ENCODE measurements at places on chromosomes 3 and 15. TPM values are rescaled to one million over a fixed set of nuclear protein-coding genes. Genes with fewer than 3 reads are reported as not detected.

Gene GOLGA8G
- total RNA-seq = not detected

Gene ZNF860
- not detected for total RNA-seq

Gene UNC13C
- total RNA-seq = not detected

Gene GPR149
- total RNA-seq = not detected

Gene PLA2G4F
- not detected for total RNA-seq

Gene ALG1L2
- total RNA-seq = 0.60 TPM

Gene LMAN1L
- not detected for total RNA-seq

- H3K27me3 ChIP-seq = no peaks in the 10 kb centered on the region
- no peak overlapping the region for H3K4me3 ChIP-seq
- no peaks in the 10 kb centered on the region for H3K36me3 ChIP-seq
- H3K4me1 ChIP-seq = peaks cover 9% of the 10 kb centered on the region
- H3K27ac ChIP-seq = no peak overlapping the region
These were observed 11.4 kb downstream of the TM4SF1 start for GRCh38 chr3:149366031-149366430.

DNA sequence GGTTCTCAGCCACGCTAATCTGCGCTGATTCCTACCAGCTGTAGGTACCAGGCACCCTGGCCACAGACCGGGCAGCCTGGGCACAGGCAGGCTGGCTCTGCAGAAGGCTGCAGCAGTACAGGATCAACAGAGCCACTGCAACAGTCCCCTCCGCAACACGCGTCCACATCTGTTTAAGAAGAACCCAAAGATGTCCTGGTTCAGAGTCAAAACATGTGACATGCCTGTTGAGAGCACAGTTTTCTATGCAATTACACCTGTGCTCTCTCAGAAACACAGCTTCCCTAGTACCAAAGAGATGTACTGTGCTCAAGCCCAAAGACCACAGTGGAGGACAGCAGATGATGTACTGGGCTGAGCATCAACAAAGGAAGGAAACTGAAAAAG lies 18.8 kb downstream of the LRIG1 start:
- H3K27me3 ChIP-seq = peaks cover 1% of the 10 kb centered on the region
- peaks cover 21% of the 10 kb centered on the region for H3K36me3 ChIP-seq
- no peak for DNase-seq
- peak overlapping the region; percentile 2 for H3K4me3 ChIP-seq

DNA sequence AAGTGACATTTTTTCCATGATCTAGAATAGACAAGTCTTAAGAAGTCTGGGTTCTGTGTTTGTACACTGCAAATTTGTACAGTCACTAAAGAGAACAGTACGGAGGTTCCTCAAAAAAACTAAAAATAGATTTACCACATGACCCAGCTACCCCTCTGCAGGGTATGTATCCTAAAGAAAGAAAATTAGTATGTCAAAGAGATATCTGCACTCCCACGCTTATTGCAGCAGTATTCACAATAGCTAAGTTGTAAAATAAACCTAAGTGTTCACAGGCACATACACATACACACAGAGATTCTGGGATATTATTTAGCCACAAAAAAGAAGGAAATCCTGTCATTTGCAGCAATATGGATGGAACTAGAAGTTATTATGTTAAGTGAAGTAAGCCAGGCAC lies 120.4 kb downstream of the ZIC1 start:
- H3K27me3 ChIP-seq = no peaks in the 10 kb centered on the region
- no peaks in the 10 kb centered on the region for H3K36me3 ChIP-seq
- no peak overlapping the region for H3K27ac ChIP-seq
- no peak for DNase-seq

- no peak for DNase-seq
- H3K36me3 ChIP-seq = no peaks in the 10 kb centered on the region
- H3K4me3 ChIP-seq = no peak overlapping the region
- H3K4me1 ChIP-seq = peaks cover 6% of the 10 kb centered on the region
- H3K27ac ChIP-seq = no peak overlapping the region
- H3K27me3 ChIP-seq = peaks cover 8% of the 10 kb centered on the region
These were observed 20.6 kb upstream of the PDE8A start for GRCh38 chr15:84961114-84961452.

DNA sequence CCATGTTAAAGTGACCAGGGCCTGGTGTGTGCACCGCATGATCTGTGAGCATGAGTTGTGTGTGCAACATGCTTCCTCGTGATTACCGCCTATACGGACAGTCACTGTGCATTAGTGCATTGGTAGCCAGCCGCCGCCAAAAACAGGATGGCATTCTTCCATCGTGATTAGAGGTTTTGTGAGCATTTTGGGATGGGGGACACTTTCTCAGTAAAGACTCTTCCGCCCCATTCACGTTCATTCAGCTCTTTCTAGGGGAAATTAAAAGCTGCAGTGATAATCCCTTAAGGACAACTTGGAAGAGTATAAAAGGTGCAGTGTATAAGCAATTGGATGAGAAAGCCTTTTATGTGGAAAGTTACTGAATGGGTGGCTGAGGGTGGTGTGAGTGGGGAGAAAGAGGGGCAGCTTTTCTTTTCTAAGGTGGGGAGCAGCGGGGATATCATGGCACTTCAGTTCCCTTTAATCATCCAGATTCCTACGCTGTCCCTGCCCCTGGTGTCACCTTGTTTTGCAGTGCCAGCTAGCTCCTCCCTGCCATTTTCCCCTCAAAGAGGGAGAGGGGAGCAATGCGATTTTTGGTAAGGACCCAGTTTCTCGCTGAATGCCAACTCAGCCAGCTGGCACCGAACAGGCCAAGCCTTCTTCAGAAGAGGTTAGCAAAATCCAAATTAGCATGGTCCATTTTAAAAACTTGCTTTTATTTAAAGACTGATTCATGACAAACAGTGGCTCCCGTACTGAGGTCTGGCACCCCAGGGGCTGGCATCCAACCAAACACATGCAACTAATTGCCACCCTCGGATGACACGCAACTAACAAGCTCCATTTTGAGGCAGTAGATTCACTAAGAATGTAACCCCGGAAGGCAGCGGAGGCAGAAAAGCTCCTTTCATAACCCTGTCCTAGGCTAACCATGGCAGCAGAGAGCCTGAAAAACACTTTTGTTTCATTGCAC lies 447.8 kb downstream of the FHIT start:
- H3K36me3 ChIP-seq = no peaks in the 10 kb centered on the region
- no peak overlapping the region for H3K4me3 ChIP-seq
- H3K27ac ChIP-seq = no peak overlapping the region
- DNase-seq = no peak

DNA sequence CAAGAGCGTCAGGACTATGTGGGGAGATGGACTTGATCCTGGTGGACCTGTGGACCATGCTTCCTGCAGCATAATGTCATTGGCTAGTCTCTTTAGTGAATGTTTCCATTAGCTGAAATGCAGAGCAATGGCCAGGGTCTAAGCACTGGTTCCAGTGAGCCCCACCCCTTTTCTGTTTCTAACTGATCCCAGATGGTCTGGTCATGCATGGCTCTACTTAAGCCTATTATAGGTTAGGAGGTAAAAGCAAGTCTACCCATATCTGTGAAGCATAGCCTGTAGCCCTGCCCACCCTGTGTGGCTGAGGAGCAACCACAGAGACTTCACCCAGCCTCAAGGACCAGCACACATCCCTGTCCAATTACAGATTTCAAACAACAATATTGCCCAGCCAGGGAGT lies 419.2 kb downstream of the ZNF385D start:
- no peak overlapping the region for H3K4me3 ChIP-seq
- no peak for DNase-seq
- no peaks in the 10 kb centered on the region for H3K27me3 ChIP-seq
- no peak overlapping the region for H3K27ac ChIP-seq
- peaks cover 2% of the 10 kb centered on the region for H3K4me1 ChIP-seq
- H3K36me3 ChIP-seq = no peaks in the 10 kb centered on the region

DNA sequence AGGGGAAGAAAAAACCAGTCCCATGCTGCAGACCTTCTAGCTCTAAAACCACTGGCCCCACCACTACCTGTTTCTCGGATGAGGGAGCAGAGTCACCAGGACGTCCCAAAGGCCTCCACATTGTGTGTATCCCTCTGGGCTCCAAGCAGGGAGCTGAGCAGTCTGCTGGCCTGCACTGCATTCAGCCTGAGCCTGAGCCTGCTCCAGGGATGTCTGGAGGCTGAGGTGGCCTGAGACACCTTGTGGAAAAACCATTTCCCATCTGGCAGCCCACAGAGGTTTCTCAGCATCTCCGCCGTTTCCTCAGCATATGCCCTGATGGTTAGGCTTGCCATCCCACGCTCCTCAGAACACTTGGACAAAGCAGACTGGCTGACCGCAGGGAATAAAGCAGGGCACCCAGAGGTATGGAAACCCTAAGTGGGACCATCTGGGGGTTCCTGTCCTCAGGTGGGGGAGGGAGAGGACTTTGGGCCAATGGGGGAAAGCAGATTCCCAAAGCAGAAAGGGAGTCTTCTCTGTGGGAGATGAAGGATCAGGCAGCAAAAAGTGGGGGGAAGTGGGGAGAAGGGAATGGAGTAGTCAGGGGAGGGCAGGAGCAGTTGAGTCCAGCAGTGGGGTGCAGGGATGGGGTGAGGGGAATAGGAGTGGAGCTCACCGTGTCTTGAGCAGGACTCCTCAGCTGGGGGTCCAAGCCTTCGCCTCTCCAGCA lies at the start of gene CILP:
TSS of gene CILP (minus strand) at position 704 of the 712 bp plus-strand sequence. CDS start 1,718 bp downstream, outside the sequence.
- no peaks in the 10 kb centered on the region for H3K36me3 ChIP-seq
- no peaks in the 10 kb centered on the region for H3K27me3 ChIP-seq
- H3K4me1 ChIP-seq = peaks cover 5% of the 10 kb centered on the region
- H3K27ac ChIP-seq = no peak within 1 kb of the TSS
- no peak for DNase-seq

GRCh38 chr3:114455432-114455831 lies 161.6 kb downstream of the TIGIT start:
- H3K27ac ChIP-seq = no peak overlapping the region
- H3K4me1 ChIP-seq = peaks cover 13% of the 10 kb centered on the region
- H3K4me3 ChIP-seq = no peak overlapping the region
- peaks cover 1% of the 10 kb centered on the region for H3K27me3 ChIP-seq
- H3K36me3 ChIP-seq = no peaks in the 10 kb centered on the region

DNA sequence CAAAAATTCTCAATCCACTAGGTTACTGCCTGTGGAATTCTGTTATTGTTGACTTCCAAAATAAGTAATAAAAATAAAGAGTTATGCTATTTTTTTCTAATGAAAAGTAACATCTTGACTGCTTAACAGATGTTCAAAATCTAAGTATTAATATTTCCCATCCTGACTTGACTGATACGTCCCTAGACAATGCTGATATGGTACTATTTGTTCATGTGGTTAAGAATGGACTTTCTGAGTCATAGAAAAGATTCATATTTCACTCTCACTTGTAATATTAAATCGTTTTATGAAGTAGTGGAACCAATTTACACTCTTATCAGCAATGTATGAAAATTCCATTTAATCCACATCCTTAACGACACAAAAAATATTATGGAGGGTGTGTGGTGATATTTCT lies 104.8 kb upstream of the PLSCR5 start:
- no peak overlapping the region for H3K4me3 ChIP-seq
- no peak for DNase-seq
- no peak overlapping the region for H3K27ac ChIP-seq
- H3K36me3 ChIP-seq = no peaks in the 10 kb centered on the region

GRCh38 chr15:72168131-72168807 lies 29.3 kb downstream of the GRAMD2A start:
- DNase-seq = peak; percentile 47
- H3K4me1 ChIP-seq = peaks cover 6% of the 10 kb centered on the region
- H3K27me3 ChIP-seq = no peaks in the 10 kb centered on the region
- H3K4me3 ChIP-seq = no peak overlapping the region
- no peaks in the 10 kb centered on the region for H3K36me3 ChIP-seq
- H3K27ac ChIP-seq = no peak overlapping the region

- H3K27ac ChIP-seq = no peak overlapping the region
- H3K4me1 ChIP-seq = no peaks in the 10 kb centered on the region
- no peaks in the 10 kb centered on the region for H3K27me3 ChIP-seq
- H3K4me3 ChIP-seq = no peak overlapping the region
- H3K36me3 ChIP-seq = no peaks in the 10 kb centered on the region
These were observed 32.8 kb upstream of the STRIT1 start for GRCh38 chr3:155326244-155326643.

- peaks cover 21% of the 10 kb centered on the region for H3K36me3 ChIP-seq
- no peak overlapping the region for H3K27ac ChIP-seq
- no peaks in the 10 kb centered on the region for H3K27me3 ChIP-seq
- DNase-seq = no peak
- peaks cover 3% of the 10 kb centered on the region for H3K4me1 ChIP-seq
These were observed 71.4 kb downstream of the MLH1 start for GRCh38 chr3:37064747-37065146.

DNA sequence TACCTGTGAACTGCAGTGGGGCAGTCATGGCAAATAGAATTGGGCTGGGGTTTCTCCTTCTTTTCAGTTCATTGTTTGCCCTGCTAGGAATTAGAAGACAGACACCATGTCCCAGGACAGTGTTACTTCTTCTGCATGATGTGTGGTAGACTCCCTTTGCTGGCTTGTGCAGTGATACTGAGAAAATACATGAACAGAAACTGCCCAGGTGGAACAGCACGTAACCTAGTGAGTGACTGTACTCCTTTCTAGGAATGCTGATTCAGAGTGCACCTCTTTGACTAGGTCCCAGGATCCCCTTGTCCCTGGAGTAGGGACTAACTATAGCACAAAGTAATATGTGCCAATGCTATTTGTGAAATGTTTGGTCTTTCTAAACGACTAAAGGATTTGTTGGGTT lies 10.7 kb upstream of the SLC22A13 start:
- peaks cover 48% of the 10 kb centered on the region for H3K36me3 ChIP-seq
- peaks cover 40% of the 10 kb centered on the region for H3K4me1 ChIP-seq

DNA sequence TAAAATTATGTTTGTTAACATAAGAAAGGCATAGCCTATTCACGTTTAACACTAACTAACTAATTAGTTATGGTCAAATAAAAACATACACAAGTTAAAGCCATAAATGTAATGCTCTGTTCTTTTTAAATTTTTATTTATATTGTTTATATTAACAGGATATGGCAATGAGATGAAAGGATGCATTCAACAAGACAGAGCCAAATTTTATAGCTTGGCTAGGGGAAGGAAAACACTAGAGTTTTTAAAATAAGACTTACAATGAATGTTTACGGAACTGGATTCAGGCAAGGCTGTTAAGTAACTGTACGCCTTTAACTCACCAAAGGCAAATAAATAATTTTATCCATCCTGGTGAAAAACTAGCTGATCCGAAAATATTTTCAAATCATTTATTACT lies 86.4 kb downstream of the ZPLD1 start:
- H3K4me1 ChIP-seq = no peaks in the 10 kb centered on the region
- DNase-seq = no peak
- no peak overlapping the region for H3K4me3 ChIP-seq
- H3K27ac ChIP-seq = no peak overlapping the region
- no peaks in the 10 kb centered on the region for H3K36me3 ChIP-seq

DNA sequence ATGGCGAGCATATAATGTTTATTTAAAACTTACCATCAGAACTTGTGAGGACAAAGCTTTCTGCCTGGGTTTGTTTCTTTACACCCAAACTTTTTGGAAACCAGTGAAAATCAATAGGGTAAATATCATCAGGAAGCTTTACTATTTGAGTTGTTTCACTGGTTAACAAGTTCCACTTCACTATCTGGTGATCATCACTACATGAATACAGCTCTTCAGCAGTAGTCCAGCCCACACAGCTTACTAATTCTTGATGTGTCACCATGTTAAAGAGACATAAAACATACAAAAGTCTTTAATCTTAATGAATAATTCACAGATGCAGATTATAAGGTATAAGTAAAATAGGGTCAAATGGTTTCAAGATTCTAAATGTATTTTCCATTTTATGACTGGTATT lies 17.6 kb downstream of the IFT80 start:
- peaks cover 8% of the 10 kb centered on the region for H3K36me3 ChIP-seq
- no peak for DNase-seq
- H3K4me3 ChIP-seq = no peak overlapping the region
- peaks cover 3% of the 10 kb centered on the region for H3K4me1 ChIP-seq
